ENCODE measurements at places on chromosomes 7 and 10.
A peak's percentile ranks its signal among the peaks of the same experiment; 100 is the strongest.

DNA sequence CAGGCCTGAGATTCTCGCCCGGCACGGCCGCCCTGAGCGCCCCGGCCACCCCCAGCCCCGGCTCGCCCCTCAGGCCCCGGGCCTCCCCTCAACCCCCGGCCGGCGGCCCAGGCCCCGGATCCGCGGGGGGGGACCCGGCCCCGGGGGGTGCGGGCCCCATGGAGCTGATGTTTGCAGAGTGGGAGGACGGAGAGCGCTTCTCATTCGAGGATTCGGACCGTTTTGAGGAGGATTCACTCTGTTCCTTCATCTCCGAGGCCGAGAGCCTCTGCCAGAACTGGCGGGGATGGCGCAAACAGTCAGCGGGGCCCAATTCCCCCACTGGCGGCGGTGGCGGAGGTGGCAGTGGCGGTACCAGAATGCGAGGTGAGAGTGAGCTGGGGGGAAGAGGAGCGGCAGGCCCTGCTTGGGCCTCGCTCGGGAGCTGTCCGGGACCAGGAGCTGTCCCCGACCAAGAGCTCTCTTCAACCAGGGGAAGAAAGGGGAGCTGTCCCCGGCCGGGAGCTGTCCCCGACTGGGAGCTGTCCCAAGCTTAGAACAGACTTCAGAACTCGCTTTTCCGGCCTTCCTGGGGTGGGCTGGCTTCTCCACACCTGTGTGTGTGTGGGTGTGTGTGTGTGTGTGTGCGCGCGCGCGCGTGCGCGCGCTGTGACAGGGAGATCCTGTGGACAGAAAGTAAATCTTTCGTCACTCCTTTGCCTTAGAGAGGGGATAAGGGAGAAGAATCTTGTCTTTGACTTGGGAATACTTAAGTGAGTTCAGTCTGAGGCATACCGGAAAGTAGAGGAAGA lies 510 bp downstream of the ZSWIM8 start:
- no peak for DNase-seq

GRCh38 chr10:26367771-26368170 lies 70.4 kb upstream of the APBB1IP start:
- DNase-seq, result peak; percentile 59

- DNase-seq, result no peak
These were observed 68.9 kb downstream of the ZNF467 start for GRCh38 chr7:149704507-149704906.

DNA sequence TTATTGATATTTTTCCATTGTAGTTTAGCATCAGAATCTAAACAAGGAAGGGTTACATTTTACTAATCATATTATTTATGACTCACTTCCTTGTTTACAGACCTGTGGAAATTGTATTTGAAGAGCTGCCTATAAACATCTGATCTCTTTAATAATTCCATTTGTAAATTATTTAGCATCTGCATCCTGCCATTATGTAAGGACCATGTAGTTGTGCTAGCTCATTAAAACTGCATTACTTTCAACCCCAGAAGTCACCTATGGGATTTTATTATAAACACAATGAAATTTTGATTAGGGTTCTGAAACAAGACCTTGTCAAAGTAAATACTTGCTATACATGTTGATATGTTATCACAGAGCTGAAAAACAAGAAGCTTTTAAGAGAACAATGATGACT lies 146.8 kb upstream of the SLC26A5 start:
- no peak for DNase-seq

GRCh38 chr10:7085913-7086589 lies 324.8 kb downstream of the SFMBT2 start:
- no peak for DNase-seq

DNA sequence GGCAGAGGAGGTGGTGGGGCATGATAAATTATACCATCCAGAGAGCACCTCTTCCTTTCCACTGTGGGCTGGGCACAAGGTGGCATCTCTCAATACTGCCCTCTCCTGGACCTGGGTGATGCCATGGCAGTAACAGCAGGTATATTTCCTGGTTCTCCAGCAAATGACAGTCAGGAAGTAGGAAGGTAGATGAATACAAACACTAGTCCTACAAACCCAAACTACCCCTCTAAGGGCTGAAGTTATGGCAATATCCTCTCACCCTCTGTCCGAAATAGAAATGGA lies 1004.9 kb downstream of the KCNMA1 start:
- no peak for DNase-seq

DNA sequence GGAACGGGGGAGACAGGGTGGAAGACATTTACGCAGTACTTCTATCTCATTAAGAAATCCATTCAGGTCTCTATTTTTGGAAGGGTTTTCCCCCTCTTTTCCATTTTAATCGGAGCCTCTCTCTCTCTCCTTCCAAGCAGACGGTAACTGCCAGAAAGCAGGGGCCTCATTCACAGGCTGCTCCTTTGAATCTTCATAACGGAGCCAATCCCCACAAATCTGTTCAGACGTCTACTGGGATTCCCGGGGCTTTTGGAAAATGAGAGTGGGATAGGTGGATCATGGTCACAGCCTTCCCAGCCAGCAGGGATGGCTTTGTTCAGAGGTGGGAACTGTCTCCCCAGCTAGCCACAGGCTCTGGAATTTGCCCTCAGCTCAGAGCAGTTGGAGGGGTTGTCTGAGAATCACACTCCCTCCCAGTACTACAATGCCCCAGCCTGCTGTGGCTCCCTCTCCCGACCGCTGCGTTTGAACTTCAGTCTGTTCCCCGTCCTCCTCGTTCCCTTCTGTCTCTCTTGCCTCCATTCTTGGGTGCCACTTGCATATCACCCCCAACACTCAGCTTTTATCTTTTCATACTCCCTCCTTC lies 413.6 kb downstream of the PLXNA4 start:
- DNase-seq, result no peak
